GM06990 (cell line): ENCODE measurements at places on chromosomes 6 and 20.

DNA sequence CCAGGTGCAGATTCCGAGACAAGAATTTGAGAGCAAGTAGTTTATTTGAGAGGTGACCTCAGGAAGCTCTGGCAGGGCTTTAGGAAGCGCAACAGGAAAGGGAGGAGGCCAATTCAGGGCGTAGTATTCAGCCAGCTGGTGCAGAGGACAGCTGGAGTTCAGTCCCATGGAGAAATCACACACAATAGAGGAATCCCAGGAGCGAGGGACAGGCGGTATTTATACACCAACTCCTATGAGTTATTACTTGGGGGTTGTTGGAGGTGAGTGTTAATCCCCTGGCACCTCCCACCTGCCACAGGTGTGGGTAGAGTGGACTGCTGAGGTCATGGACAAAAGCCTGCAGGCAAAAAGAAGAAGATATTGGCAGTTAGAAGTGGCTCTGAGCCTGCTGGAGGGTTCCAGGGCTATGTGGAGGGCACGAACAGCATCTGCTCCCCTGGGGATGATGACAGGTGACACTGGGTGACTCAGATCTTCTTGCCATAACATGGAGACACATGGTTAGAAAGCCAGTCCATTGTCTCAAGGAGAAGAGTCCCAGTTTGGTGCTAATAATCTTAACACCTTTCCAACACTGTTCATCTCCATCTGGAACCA is 13.9 kb upstream of the SULF2 start:
- no peak for DNase-seq

GRCh38 chr20:35886537-35886936 is 67.8 kb downstream of the SCAND1 start:
- DNase-seq = no peak

- DNase-seq = no peak
Measured at GRCh38 chr6:11035616-11036350, 8.3 kb downstream of the ELOVL2 start.

DNA sequence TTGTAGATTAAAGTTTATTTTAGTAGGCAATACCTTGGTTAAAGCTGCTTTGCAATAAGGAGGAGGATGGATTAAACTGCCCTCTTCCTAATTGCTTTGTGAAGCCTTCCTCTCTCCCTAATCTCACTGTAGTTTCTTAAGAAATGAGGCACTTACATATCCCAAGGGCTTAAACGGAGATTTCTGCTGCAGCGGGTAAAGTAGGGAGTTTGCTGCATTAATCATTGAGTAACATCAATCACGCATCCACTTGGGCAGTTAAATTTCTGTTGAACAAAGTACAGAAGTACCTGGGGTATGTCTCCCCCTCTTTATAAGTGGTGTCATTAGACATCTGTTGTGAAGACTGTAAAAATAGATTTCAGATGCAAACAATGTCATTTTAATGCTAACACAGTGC is 29.5 kb upstream of the ARID1B start:
- no peak for DNase-seq

GRCh38 chr6:50822078-50822476 is 3.4 kb downstream of the TFAP2B start:
- no peak for DNase-seq

DNA sequence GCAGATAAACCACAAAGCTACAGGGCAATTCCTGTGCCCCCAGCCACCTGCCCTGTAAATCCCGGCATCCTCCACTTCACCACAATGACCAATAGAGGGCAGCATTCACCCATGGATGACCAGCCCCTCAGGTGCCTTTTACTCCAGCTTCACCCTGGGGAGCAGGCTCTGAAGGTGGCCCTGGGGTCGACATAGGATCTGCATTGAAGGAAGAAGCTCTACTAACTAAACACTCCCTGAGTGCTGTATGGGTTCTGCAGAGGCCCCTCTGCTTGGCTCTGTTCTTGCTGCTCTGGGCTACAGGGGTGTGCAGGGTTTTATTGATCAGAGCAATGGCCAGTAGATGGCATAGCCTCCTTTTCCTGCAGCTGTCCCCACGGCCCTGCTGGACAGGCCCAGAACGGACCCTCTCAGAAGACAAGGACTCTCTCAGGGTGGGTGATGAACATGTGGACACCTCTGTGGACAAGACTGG is 20.3 kb downstream of the CST4 start:
- no peak for DNase-seq

DNA sequence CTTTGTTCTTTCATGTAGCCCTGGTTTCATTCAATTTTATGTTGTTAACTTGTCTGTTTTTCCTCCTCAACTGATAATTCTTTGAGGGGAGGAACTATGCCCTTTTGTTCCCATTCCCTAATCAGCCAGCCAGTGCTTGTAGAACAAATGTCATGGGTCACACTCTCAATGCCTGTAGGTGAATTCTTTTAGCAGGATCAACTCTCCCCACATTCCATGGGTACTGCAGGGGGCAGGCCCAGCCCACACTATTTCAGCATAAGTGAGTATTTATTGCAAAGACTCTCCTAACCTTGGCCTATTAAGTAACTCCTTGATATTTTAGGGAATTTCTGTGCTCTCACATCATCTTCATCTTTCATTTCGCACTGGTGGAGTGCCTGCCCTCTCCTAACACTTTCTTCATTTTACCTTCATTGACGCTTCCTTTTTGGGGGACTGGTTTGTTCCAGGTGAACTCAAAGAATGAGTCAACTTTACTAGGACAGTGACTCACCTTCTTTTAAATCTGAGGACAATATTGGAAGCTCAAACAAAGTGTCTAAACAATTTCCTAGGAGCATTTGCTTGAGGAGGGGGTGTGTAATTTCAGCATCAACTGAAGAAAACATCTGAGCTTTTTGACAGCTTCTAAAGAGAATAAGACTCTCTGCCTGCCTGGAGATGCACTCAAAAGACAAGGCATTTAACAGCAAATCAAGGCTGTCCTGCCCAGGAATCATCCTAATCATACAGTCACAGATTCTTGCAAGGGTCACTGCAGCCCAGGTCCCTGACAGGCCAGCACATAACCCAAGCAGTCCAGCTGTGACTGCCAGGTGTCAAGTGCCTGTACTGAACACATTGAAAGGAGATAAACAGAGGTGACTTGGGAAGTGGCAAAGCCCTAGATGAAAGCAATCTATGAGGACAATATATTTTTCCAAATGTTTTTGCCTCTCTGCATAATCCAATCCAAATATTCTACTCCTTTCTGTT is 263.9 kb upstream of the PRND start:
- DNase-seq = no peak

DNA sequence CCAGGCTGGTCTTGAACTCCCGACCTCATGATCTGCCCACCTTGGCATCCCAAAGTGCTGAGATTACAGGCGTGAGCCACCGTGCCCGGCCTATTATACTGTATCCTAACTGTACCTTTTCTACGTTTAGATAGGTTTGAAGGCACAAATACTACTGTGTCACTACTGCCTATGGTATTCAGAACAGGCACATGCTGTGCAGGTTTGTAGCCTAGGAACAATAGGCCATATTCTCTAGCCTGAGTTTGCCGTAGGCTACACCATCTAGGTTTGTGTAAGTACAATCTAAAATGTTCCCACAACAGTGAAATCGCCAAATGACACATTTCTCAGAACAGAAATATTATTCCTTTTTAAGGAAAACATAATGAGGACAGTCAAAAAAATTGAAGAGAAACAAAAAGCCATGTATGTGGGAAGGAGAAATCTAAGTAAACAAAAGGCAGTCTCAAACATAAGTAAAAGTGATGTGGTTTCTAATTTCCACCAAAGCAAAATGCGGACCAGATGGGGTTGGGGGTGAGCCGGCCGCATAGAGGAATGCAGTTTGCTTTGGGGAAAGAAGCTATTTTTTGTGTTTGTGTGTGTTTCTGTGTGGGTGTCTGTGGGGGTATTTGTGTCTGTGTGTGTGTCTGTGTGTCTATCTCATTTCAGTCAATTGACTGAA is 192.6 kb upstream of the SALL4 start:
- no peak for DNase-seq

DNA sequence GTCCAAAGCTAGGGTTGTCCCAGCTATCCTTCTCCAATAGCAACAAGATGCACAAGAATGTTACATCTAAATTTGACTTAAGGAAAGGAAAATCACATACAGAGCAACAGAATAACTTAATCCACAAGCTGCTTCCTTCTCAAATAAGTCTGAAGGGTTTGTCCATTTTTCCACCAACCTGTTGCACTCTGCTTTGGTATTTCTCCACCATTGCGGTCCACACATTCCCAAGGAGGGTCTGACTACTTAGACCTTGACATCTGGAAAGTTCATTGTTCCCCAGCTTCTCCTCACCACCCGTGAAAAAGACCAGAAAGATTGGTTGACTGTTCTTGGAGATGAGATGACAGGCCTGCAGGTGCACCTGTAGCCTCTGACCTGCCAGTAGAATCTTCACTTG is 72.5 kb downstream of the PDSS2 start:
- no peak for DNase-seq
